Foreskin keratinocyte (primary cell): ENCODE measurements at places on chromosomes 7 and 10. TPM values are rescaled to one million over a fixed set of nuclear protein-coding genes. Genes with fewer than 3 reads are reported as not detected.

Gene PAX4
- total RNA-seq = not detected in 2 replicates

Gene TMEM248
- total RNA-seq = 57.4 TPM in 2 replicates

Gene PHKG1
- 0.35 and 0.41 TPM in 2 replicates for total RNA-seq

Gene ABCA13
- 0.31 and 0.71 TPM in 2 replicates for total RNA-seq

Gene TAC1
- not detected in 2 replicates for total RNA-seq

Gene C10orf71
- not detected in 2 replicates for total RNA-seq

Gene UPK3BL1
- 10.6 and 21.7 TPM in 2 replicates for total RNA-seq

Gene OR2A12
- total RNA-seq = not detected in 2 replicates

Gene PTPRN2
- total RNA-seq = not detected in 2 replicates

Gene SPOCK2
- total RNA-seq = 0.14 and 0.27 TPM in 2 replicates

Gene CPVL
- 1.5 and 3.2 TPM in 2 replicates for total RNA-seq

Gene PLEKHS1
- total RNA-seq = not detected in 2 replicates

Gene TNPO3
- 52.0 and 54.0 TPM in 2 replicates for total RNA-seq

Gene CFAP69
- 0.28 and 0.95 TPM in 2 replicates for total RNA-seq

Gene CPN1
- not detected in 2 replicates for total RNA-seq

Gene LRRN3
- total RNA-seq = not detected in 2 replicates

Gene AKR1C1
- 7.6 and 10.6 TPM in 2 replicates for total RNA-seq

Gene IGFBP1
- total RNA-seq = not detected in 2 replicates

Gene NEURL1
- 0.18 and 0.24 TPM in 2 replicates for total RNA-seq

Gene GATAD1
- 11.7 and 13.6 TPM in 2 replicates for total RNA-seq

Gene FEZF1
- total RNA-seq = not detected in 2 replicates

Gene ABCC2
- total RNA-seq = 0.82 and 0.92 TPM in 2 replicates

Gene PODXL
- total RNA-seq = 0.53 and 2.3 TPM in 2 replicates
